ENCODE measurements at places on chromosomes 4 and X. TPM values are rescaled to one million over a fixed set of nuclear protein-coding genes. Genes with fewer than 3 reads are reported as not detected.
A peak's percentile ranks its signal among the peaks of the same experiment; 100 is the strongest.

TMPRSS11B gene
- total RNA-seq: not detected

FAM114A1 gene
- total RNA-seq: 109 TPM

PI4K2B gene
- 34.3 TPM for total RNA-seq

- no peak for DNase-seq
Observed at GRCh38 chr4:109263721-109264120, 38.7 kb downstream of the COL25A1 start.

GRCh38 chr4:168485156-168485910 is 5.0 kb upstream of the DDX60L start:
- DNase-seq: no peak

GRCh38 chrX:106170318-106170717 is 2.2 kb downstream of the PWWP3B start:
- DNase-seq: peak; percentile 4

DNA sequence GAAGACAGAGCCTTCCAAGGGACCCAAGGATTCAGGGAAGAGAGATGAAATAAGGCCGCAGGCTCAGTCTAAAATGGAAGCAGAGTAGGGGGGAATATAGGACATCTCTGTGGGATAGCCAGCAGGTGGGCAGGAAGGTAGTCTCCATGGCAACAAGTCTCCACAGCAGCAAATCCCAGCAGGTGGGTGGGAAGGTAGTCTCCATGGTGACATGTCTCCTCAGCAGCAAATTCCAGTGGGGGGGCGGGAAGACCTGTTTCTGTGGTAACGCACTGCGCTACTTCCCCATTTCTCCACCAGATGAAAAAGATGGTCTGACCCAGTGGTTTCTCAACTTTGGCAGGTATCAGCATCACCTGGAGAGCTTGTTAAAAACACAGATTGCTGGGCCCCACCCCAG is 18.3 kb downstream of the NLGN3 start:
- no peak for DNase-seq

DNA sequence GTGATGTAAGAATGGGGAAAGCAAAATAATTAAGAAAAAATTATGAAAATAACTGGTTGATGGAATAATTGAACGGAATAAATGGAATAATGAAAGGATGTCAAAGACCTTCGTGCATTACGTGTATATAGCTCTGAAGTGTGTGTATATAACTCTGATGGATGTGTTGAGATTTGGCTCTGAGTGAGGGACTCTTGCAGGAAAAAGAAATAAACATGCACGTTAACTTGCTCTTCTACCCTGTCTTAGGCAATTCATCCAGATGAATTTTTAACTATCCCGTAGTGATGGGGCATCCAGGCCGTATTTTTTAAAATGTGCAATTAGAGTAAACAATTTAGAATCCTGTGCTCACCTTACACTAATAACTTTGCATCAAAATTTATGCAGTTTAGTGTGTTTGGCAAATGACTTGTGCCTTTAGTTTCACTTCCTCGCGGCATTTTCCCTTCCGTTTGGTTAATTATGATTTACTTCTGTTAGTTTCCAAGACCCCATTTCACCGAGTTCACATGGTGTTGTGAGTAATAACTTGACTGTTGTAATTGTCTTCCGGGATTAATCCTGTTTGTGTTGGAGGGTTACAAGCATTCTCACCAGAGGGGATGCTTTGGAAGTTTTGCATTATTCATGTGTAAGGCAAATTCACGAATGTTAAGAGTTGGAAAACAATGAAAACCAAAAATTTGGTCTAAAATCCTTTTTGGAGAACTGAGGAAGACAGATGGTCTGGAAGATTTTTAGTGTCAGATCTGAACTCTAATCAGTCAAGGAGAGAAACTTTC is 256.5 kb upstream of the FAT1 start:
- no peak for DNase-seq

Measured in thyroid gland (tissue), 4 donors.